ENCODE measurements at places on chromosomes 5 and 9. TPM values are rescaled to one million over a fixed set of nuclear protein-coding genes. Genes with fewer than 3 reads are reported as not detected.

The DBN1 gene
- 198 TPM for polyA plus RNA-seq

The ITGA2 gene
- 32.2 TPM for polyA plus RNA-seq

The PDLIM4 gene
- 20.5 TPM for polyA plus RNA-seq

The OXCT1 gene
- 49.6 TPM for polyA plus RNA-seq

The FOXD4L3 gene
- polyA plus RNA-seq: not detected

The CD74 gene
- 235 TPM for polyA plus RNA-seq

The TLE1 gene
- 77.5 TPM for polyA plus RNA-seq

The CLIC3 gene
- polyA plus RNA-seq: 0.57 TPM

The CA9 gene
- polyA plus RNA-seq: 0.34 TPM

The CBY3 gene
- polyA plus RNA-seq: 0.99 TPM

The CCDC69 gene
- polyA plus RNA-seq: 5.5 TPM

The FOXD4L6 gene
- not detected for polyA plus RNA-seq

The SPAG8 gene
- 8.6 TPM for polyA plus RNA-seq

The TSPAN17 gene
- 37.1 TPM for polyA plus RNA-seq

The DEPDC1B gene
- 29.5 TPM for polyA plus RNA-seq

The TMEM215 gene
- 0.10 TPM for polyA plus RNA-seq

The OTP gene
- 0.03 TPM for polyA plus RNA-seq

The CCDC180 gene
- polyA plus RNA-seq: 23.6 TPM

The TAF11L5 gene
- polyA plus RNA-seq: not detected
